Stimulated activated CD8-positive, alpha-beta memory T cell treated with anti-CD3 and anti-CD28 coated beads, Interleukin-15, amount 100 ng/mL, for 4 hours (primary cell): ENCODE measurements at places on chromosomes 3 and 15.

- DNase-seq = no peak
Observed at GRCh38 chr3:129474984-129475804, 35.2 kb downstream of the IFT122 start.

DNA sequence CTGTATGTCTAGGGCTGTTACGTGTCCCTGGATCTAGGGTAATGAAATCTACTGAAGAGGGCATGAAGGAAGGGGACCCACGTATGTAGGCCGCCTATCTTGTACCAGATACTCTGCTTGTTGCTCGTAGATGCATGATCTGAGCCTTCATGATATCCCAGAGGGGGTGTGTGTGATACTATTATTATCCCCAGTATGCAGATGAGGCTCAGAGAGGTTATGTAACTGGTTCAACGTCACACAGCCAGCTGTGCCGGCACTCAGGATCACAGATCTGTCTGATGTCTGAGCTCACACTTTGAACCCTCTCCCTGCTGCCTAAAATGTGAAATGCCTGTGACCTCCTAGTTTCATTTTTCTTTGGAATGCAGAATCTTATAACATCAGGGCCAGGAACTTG lies 36.2 kb upstream of the SEC13 start:
- DNase-seq = no peak

GRCh38 chr15:98719137-98719740 lies 70.9 kb downstream of the IGF1R start:
- DNase-seq = no peak

GRCh38 chr15:73885954-73886700 lies 12.8 kb downstream of the TBC1D21 start:
- no peak for DNase-seq

DNA sequence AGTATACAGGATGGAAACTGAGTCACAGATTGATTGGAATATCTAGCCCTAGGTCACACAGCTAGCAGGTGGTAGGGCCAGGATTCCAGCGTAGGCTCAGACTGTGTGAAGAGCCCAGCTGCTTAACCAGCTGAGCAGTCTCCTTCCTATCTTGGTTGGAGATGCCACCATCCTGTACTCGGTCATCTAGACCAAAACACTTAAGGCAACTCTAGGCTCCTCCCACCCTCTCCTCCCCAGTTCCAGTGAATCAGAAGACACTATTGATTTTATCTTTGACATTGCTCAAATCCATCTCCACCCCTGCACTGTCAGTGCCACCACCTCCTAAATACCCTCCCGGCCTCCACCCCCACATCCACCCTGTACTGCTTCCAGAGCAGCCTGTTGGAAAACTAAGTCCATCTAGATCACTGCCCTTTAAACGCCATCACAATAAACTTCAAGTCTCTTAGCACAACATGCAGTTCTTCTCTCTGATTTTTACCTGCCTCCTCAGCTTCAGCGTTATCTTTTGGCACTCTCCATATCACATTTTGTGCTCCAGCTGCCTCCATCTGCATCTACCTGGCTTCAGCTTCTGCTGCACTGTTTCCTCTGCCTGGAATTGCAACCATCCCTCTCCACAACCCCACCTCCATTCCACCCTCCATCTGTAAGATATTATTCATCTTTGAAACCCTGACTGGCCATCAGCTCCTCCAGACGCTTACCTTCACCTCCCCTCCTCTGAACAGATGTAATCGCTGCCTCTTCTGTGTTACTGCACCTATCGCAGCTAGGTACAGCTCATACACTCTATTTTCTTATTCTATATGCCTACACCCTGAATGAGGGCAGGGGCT lies 86.8 kb upstream of the ACP3 start:
- no peak for DNase-seq

- no peak for DNase-seq
Observed at GRCh38 chr15:87609474-87609873, 647.1 kb downstream of the NTRK3 start.

DNA sequence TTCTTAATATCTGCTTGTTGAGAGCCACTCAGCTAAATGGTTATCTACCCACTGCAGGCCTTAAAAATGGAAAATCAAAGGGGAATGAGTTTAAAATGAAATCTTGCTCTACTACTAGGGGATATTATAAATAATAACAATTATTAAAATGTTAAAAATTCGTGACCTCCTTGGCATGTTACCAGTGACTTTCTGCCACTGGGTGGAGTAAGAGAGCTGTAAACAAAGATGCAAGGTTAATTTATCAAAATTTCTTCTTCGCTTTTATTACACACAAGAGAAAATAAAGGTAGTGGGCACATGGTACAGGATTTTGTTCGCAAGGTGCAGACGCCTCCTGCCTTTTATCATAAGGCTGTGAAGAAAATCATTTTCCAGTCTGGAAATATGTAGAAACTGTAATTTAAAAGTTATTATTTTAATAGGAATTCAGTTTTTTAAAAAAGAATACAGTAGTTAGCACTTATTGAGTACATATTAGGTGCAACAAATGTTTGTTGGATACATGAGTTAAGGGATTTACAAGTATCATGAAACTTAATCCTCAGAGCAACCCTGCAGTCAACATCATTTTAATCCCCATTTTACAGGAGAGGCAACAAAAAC lies 272.6 kb downstream of the SUCLG2 start:
- no peak for DNase-seq

DNA sequence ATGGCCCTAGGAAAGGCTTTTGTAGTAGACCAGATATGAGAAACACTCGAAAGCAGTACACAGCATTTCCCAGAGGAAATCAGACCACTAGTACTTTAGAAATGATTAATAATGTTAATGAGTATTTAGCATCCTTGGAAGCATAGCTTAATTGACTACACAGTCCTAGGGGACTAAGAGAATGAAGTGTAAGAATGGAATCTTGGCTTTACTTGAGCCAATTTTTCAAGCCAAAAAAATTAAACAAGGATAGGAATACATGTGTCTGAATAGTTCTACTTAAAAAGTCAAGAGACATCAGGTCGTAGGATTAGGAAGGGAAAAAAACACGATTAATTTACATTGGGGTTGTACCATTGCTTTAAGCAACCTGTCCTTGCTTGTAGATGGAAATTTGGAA lies 38.2 kb downstream of the DPPA2 start:
- DNase-seq = no peak

DNA sequence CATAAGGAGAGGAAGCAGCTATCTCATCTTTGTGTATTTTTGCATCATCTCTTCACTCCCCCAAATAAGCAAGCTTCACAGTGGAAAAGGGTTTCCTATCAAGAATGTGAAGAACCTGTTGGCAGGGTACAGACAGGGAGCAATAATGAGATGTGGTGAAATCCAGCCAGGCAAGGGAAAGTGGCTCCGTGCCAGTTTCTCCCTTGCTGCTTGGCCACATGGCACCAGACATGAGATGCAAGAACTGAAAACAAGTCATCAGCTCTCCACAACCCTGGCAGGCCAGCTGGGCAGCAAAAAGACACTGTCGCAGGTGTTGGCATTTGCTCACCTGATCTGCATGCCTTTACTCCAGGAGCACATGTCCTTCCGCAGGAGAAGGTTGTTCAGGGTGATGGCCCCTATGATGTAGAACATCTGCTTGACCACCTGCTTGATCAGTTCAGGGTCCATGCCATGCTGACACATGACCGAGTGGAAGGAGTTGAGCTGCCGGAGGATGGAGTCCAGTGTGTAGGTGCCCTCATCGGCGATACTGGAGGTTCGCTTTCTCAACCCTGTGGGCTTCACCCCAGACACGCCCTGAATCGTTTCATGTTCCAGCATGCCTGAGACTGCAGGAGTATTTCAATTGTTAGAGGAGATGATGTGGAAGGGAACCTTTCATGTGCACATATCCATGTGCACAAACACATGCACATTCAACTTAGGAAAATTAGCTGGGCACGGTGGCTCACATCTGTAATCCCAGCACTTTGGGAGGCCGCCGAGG lies 23.3 kb upstream of the MYO5C start:
- DNase-seq = no peak

- DNase-seq = no peak
Observed at GRCh38 chr3:28028554-28028953, 212.9 kb upstream of the CMC1 start.

- no peak for DNase-seq
Observed at GRCh38 chr15:49343546-49343945, 79.5 kb upstream of the FGF7 start.

GRCh38 chr3:168714609-168715240 lies 619.0 kb upstream of the GOLIM4 start:
- DNase-seq = no peak

DNA sequence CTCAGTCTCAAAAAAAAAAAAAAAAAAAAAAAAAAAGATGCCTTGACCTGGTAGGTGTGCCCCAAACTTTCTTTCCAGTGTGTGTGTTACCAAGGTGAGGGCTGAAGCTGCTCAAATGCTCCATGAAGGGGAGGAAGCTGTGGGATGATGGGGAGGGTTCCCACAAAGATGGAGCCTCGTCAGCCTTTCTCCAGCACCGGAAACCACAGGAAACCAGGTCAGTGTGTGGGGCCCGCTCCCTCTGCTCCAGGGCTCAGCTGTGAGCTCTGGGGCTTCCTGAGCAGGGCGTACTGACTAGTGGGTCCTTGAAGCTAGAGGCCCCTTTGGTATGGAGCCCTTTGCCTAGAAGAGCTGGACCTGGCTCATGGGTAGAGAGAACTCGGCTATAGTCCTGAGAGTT lies 681 bp upstream of the IL17RE start:
- DNase-seq = no peak

DNA sequence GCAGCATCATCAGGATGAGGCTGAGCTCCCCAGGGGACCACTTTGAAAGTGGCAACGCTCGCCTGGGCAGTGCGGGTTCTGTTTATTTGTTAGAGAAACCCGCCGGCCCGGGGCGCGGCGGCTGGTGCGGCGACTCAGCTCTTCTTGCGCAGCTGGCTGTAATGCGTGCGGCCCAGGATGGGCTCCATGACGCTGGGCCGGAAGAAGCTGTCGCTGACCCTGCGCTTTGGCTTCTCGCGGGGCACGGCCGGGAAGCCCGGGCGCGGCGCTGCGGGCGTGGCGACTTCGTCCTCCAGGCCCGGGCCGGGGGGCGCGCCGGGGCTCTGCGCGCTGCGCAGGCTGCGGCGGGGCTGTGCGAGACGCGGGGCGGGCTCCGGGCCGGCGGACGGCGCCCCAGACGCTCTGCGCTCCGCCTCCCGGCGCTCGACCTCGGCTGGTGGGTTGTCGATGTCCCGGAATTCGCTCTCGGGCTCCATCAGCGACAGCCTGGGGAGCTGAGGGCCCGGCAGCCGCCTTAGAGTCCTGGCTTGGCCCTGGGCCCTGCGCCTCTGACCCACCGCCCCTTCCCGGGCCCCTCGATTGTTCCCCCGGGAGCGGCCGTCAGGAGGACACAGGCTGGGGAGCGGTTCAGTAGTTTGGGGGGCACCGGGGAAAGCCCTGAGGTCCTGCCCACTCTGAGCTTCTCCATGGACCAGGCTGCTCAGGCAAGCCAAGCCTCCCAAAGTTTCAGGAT lies 10.3 kb upstream of the KIF7 start:
- DNase-seq = no peak

DNA sequence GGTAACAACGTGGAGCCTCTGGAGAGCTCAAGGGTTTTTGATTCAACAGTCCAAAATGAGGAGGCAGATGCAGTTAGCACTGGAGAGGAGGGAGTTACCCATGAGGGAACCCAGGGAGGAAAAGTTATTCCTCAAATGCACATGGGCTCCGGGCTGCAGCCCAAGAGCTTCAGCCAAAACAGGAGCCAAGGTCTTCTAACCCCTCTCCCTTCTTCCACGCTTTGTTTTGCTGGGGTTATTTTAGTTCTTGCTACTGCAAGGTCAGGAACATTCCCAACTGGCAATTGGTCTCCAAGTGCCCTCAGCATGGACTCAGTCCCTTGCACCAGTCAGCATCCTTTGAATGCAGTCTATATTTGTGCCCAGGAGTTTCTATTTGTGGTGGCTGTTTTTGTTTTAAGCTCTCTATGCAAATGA lies 90.0 kb downstream of the TGFBR2 start:
- DNase-seq = no peak

DNA sequence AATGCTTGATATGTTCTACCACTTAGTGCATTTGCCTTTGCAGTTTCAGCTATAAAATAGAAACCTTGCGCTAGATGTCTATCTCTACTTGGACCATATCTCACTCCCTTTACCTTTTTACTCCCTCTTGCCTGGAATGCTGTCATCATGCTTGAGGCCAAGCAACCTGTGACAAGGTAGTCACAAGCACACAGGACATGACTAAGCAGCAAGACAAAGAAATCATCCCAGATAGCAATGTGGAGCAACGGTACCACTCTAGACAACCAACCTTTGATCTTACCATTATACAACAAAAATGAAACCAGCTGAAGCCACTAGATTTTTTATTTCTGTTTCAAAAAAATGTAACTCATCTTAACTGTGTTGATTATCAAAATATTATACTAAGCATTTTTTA lies 50.5 kb upstream of the SPSB4 start:
- DNase-seq = no peak

DNA sequence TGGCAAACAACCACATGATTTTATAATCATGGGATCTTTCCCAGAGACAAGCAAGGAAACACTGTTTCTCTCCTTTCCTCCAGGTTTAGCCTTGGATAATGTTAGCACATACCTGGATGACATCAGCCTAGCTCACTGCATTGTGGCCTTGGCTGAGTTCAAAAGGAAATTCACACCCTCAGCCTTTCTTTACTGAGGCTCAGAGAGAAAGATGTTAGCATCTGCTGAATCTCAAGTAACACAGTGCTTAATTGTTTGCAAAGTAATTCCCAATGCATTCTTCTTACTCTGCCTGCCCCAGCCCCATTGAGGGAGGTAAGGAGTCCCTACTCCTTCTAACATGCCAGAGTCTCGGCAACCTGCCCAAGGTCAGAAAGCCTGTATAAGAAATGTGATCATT lies 432.2 kb upstream of the LMCD1 start:
- DNase-seq = no peak

DNA sequence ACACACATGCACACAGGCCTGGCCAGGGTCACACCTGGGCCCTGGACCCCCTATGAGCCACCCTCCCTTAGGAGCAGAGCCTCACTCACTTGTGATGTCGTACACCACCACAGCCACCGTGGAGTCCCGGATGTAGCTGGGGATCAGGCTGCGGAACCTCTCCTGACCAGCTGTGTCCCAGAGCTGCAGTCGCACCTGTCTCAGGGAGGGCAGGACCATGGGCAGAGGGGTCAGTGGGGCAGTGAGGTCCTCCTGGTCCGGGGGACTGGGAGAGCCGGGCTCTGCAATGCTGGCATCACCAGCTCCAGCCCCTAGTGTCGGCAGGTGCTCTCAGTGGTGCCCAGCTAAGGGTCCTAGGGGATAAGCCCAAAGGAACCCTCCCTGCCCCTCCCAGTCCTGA lies 35.6 kb downstream of the SRPRB start:
- DNase-seq = no peak

DNA sequence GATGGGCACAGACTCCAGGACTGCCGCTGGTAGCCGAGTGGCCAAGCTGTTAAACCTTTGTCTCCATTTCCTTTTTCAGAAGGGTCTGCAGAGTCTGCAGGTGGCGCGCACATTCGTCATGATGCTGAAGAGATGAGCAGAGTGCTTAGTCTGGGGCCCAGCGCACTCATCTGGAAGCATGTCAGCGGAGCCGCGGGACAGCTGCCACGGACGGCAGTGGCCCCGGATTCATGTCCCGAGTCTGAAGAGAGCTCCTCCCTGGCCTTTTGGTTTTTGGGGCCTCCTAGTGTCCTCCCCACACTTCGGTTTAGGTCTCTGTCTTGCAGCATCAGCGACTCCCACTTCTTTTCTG lies 42.6 kb downstream of the KLHL25 start:
- no peak for DNase-seq

- DNase-seq = no peak
Observed at GRCh38 chr3:78086150-78086549, 1046.3 kb downstream of the ROBO2 start.

GRCh38 chr3:175093748-175094147 lies 234.6 kb downstream of the NAALADL2 start:
- no peak for DNase-seq
